ENCODE measurements at places on chromosomes 7 and 10. TPM values are rescaled to one million over a fixed set of nuclear protein-coding genes. Genes with fewer than 3 reads are reported as not detected.

ENTPD1 gene
- total RNA-seq, result 6.5 TPM

ZEB1 gene
- 20.2 TPM for total RNA-seq

TWIST1 gene
- 13.5 TPM for total RNA-seq

VAX1 gene
- total RNA-seq, result not detected

DRGX gene
- not detected for total RNA-seq

ODAD2 gene
- total RNA-seq, result not detected

SPDYE6 gene
- not detected for total RNA-seq

TUBAL3 gene
- not detected for total RNA-seq

Measured in cardiac atrium fibroblast (primary cell).